Activated CD4-positive, alpha-beta T cell treated with anti-CD3 and anti-CD28 coated beads for 1 hour (primary cell): ENCODE measurements at places on chromosomes 7 and 10.

DNA sequence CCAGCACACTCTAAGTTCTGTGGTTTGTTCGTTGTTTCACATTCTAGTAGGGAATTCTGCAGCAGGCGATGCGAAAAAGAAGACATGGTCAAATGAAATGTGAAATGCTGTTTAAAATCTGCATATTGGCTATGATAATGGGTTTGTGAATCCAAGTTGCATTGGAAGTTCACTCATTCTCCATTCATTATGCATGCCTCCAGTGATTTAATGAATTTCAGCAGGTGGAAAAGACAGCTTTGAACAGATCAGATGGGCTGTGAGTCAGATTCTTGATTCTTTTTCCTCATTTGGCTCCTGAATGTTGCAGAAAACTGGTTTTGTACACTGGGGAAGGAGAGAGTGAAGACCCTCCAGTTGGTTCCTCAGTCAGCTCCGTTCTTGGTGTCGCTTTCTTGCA is 52.1 kb downstream of the PNLIPRP2 start:
- DNase-seq, result no peak

- no peak for DNase-seq
Observed at GRCh38 chr7:151226560-151226874, 488 bp downstream of the ABCF2 start.

GRCh38 chr10:58109731-58110130 is 158.0 kb downstream of the IPMK start:
- no peak for DNase-seq

GRCh38 chr10:132282667-132283603 is 24.8 kb downstream of the STK32C start:
- DNase-seq, result no peak

- no peak for DNase-seq
Observed at GRCh38 chr7:106167439-106168136, 55.5 kb upstream of the SYPL1 start.

- no peak for DNase-seq
Observed at GRCh38 chr7:95527033-95527775, 41.5 kb downstream of the ASB4 start.
